NB4 (cell line): ENCODE measurements at places on chromosomes 3 and 15.

DNA sequence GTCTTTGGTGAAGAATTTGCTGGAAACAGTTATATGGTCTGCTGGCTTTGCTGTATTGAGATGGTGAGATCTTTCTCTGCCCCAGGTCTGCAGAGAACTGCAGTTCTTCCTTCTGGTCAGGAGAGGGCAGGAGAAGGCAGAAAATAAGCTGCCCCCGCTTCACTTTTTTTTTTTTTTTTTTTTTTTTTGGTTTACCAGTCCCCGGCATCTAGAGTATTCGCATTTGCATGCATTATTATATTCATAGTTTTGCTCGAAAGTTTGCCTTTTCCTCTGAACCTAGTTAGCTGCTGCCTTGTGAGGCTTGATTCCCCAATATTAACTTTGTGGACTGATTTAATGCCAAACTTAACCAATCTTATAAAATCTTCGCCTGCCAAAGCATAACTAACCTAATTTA, 10.6 kb upstream of the PARL start:
- peak; percentile 57 for DNase-seq

DNA sequence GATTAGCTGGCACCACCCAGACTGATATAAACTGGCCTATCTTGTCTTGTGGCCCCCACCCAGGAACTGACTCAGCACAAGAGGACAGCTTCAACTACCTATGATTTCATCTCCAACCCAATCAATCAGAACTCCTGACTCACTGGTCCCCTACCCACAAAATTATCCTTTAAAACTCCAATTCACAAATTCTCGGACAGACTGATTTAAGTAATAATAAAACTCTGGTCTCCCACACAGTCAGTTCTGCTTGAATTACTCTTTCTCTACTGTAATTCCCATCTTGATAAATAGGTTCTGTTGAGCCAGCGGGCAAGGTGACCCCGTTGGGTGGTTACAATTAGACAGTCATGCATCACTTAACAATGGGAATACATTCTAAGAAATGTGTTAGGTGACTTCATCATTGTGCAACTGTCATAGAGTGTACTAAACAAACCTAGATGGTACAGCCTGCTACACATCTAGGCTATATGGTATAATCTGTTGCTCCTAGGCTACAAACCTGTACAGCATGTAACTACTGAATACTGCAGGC, 48.1 kb upstream of the MAP4 start:
- no peak for DNase-seq

GRCh38 chr3:114872050-114872449, 275.0 kb downstream of the ZBTB20 start:
- no peak for DNase-seq

- no peak for DNase-seq
Observed at GRCh38 chr3:11629716-11630115, 14.0 kb downstream of the VGLL4 start.

GRCh38 chr3:127365163-127365798, 77.4 kb upstream of the PRR20G start:
- no peak for DNase-seq

DNA sequence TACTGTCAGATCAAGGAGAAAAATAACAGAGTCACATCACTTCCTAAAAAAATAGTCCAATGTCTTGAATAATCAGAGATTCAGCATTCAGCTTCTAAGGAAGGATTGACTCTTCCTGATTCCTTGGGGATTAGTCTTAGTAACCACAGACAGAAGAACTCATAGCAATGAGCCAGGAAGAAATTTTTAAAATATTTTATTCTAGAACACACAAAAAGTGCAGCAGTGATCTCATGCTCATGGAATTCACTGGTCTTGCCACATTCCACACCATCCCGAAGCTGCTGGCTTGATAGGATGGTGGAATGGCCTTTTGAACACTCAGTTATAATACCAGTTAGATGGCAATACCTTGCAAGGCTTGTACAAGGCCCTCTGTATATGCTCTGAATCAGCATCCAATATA, 43.0 kb upstream of the ABI3BP start:
- DNase-seq, result no peak

DNA sequence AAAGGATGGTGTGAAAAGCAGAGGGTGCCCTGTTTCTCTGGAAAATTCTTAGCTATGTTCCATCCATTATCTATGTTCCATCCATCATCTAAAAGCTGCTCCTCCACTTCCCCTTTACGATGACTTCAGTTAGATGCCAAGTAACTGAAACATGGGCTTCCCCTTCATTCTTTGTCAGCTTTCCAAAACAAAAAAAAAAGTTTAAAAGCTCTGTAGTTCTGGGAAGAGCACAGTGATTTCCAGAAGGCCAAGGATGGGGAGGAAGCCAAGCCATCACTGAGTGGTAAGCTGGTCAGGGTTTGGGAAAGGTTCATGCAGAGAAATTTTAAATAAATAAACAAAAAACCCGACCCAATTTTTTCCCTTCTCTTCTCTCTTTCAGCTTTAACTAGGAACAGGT, 111.5 kb downstream of the CFAP44 start:
- no peak for DNase-seq

- DNase-seq, result no peak
Observed at GRCh38 chr3:31936420-31937060, 44.5 kb downstream of the OSBPL10 start.

DNA sequence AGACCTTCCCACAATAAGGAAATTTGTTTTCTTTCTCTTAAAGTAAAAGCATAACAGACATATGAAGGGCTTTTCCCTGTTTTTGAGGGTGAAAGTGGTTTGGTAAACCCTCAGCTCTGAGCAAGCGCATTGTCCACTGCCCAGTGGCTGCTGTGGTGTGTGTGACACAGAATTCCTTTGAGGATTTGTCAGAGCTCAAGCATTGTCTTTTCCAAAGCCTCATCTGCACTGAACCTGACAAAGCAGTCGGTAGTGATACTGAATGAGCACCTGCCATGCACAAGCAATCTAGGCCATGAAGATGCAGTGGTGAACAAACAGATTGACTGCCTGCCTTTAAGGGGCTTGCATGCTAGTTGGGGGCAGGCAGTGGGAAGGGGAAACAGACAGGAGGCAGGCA, 128.3 kb downstream of the PLCL2 start:
- no peak for DNase-seq

DNA sequence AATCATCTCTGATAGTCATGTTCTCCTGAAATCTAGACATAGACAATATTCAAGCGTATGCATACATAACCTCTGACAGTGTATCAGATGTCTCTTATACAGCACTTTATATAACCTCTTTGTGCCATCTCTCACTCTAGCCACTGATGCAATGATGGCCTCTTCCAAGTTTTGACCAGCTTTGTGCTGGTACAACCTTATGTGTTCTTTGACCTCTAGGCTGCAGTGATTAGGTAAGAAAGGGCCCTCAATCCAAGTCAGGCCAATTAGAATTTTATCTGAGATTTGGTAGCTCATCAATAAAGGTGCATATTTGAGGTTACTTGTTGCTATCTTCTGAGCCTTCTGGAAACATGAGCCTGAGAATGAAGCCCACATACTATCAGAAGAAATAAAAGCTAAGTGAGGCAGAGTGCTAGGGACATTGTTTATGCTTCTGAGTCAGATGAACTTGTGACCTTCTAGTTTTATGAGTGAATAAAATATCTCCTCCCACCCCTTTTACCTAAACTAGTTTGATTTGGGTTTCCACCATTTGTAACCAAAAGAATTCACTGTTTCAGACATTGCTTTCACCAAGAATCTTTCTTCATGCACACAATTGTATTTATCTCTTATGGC, 283.2 kb upstream of the SUCLG2 start:
- no peak for DNase-seq

DNA sequence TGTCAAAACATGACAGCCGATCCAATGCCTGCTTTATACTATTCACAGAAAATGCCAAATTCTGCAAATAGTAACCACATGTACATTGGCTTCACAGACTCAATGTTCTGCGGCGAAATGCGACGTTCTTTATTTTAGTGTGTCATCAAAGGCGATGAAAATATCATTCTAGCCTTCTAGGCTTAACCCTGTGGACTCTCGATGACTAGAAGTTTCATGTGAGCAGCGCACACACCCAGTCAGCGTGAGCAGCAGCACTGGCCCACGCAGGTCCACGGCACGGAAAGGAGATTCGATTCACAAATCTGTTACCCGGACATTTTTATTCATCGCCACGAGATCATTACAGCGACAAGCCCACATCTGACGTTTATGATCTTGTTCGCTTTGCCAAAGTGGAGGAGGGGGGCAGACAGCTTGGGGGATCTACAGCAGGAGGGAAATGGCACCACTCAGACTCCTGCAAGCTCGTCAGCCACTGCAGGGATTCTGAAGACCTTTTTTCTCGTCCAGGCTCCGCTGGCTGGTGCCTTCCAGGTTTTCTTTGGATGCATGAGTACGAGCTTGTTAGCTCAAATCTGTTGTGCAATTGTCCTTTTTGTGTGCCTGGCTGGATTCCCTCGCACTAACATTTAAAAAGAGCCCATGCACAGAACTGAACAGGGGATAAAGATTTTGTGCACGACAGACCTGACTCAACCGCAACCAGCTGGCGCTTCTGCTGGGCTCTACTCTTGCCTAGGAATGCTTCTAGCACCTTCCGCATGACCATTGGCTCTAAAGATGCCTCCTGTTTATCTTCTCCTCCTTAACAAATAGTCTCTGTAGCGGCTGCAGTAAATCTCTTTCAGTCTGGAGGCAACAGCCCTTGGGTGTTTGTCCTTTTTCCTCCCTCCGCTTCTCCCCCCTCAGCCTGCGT, 938.4 kb downstream of the MCTP2 start:
- no peak for DNase-seq

DNA sequence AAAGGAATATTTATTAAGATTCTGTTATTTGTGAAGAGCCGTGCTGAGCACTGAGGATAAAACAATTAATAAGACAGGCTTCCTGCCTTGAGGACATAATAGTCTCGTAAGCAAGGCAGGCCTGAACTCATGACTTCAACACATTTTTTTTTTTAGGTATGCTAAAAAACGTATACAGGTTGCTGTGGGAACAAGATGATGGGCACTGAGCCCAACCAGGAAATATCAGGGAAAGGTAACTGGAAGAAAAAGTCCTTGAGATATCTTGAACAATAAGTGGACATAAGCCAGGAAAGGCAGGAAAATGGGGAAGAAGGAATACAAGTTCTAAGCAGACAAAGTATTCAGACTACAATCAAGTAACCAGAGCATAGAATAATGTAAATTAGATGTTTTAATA, 26.1 kb downstream of the CERS3 start:
- DNase-seq, result no peak

GRCh38 chr15:28977377-28978010, 91.7 kb downstream of the APBA2 start:
- no peak for DNase-seq

- peak; percentile 3 for DNase-seq
Observed at GRCh38 chr3:56005196-56005805, 463.0 kb downstream of the ERC2 start.

GRCh38 chr15:40762919-40763800, 708 bp upstream of the GCHFR start:
- DNase-seq, result no peak

- no peak for DNase-seq
Observed at GRCh38 chr3:130374908-130375307, 29.4 kb downstream of the COL6A5 start.

DNA sequence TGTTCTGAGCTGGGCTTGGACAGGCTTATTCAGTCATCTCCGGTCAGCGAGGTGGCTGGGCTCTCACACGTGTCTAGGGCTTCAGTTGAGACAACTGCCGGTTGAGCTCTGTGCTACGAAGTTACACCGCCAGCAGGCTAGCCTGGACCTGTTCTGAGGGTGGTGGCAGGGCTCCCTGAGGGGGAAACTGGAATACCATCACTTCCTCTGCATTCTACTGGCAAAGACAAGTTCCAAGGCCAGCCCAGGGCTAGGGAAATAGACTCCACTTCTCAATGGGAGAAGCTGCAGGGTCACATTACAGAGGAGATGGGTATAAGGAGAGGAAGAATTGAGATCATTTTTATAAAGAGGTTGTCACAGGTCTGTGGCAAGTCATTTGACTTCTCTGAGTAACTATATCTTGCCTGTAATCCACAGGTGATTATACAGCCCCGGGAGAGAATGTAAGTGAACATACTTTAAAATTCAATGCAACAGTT, 106.8 kb upstream of the IL12A start:
- DNase-seq, result no peak

GRCh38 chr15:95557226-95558046, 773.1 kb upstream of the NR2F2 start:
- peak; percentile 63 for DNase-seq
